CD4-positive, alpha-beta T cell treated with Interleukin-17A for 1 hour (primary cell): ENCODE measurements at places on chromosomes 4 and X.

DNA sequence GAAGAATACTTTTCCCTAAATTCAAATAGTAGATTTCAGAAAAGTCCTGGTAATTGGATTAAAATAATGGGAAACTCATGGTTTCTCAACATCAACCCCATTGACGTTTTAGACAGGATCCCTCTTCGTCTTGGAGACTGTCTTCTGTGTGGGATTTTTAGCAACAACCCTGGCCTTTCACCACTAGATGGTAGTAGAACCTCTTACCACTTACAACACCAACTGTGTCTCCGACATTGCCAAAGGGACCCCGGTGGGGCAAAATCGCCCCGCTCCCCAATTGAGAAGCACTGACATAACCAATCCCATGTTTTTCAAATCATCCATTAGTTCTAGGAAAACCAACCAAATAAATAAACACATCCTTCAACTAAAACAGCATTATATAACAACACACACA lies 16.9 kb upstream of the ANOS1 start:
- DNase-seq = peak; percentile 37

GRCh38 chr4:102341201-102341600 lies 4.1 kb downstream of the SLC39A8 start:
- no peak for DNase-seq

GRCh38 chrX:111869639-111870034 lies 6.3 kb upstream of the TRPC5OS start:
- DNase-seq = peak; percentile 9

DNA sequence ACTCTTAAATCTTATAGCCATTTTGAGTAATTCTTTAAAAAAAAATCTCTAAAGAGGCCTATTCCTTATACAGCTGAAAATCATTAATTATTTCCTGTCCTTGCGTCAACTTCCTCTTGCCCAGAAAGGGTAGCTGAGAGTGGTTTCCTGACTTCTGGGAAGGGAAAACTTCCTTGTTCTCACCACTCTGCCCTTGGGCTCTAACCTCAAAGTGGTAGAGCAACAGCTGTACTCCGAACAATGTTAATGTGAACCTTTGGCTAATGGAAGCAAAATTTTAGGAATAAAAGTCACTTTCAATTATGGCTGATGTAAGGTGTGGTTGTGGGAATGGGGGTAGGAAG lies 15.3 kb downstream of the KLHL2 start:
- DNase-seq = no peak

DNA sequence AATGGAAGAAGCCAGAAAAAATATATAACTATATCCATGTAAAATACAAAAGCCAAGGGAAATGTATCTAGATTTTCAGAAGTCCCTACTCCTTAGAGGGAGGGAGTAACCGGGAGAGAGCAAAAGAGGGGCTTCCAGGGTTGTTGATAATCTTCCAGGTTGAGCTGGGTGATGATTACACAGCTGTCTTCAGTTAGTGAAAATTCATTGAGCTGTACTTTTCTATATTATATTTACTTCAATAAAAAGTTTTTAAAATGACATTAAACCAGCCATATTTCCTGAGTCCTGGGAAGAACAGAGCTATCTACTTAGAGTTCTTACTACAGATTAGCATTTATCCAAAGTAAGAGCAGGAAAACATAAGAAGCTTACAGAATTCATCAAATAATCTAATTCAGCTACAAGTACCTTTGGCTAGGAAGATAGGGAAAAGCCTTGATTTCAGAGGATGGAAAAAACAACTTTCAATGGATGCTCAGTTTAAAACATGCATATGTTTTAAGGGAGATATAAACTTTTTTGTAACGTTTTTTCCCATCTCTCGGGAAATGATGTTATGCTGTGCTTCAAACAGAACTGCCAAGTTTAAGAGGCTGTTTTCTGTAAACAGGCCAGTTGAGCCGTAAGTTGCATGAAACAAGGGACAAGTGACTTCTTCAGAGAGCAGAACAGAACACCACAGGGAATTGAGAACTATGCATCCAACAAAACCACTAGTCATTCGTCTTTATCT lies 204.6 kb downstream of the SCFD2 start:
- DNase-seq = no peak

- no peak for DNase-seq
Observed at GRCh38 chr4:119299741-119300100, 22.2 kb downstream of the FABP2 start.

DNA sequence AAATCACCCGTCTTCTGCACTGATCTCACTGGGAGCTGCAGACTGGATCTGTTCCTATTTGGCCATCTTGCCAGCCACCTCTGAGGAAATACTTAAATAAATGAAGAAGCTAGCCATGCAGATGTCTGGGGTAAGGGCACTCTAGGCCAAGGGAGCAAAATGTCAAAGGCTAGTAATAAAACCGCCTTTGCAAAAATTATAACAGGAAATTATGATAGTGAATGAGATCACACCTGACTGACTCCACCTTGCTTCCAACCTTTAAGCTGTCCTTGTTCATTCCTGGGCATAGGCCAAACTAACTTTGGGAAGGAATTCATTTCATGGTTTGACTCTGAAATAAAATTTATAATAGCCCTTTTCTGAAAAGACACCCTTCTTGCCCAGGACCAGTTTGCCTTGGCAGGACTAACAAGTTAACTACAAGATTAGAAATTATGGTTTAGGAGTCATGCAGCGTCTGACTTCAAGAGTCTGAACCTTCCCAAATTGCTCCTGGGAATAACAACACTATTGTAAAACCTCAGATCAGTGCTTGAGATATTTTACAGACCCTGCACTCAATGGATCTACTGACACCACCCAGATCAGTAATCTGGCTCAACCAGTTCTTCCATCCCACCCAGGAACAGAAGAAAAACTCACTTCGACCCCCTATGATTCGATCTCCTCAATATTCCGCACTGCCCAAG lies 246.9 kb upstream of the HDX start:
- no peak for DNase-seq

DNA sequence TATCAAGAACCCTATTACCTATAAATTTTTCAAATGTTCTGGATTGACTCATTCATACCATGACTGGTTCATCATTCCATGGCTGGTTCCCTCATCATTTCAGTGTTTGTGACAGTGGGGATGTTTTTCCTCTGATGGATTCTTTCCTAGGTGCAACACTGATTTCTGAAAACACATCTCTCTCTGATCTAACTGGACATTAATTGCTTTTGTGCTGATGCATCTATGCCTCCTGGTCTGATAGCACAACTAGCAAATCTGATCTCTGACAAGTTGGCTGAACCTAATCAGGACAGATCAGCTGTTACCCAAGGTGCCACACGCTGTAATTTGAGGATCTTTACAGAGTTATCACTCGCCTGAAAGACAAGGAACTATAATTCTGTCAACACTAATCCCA lies 140.2 kb downstream of the LDB2 start:
- no peak for DNase-seq

DNA sequence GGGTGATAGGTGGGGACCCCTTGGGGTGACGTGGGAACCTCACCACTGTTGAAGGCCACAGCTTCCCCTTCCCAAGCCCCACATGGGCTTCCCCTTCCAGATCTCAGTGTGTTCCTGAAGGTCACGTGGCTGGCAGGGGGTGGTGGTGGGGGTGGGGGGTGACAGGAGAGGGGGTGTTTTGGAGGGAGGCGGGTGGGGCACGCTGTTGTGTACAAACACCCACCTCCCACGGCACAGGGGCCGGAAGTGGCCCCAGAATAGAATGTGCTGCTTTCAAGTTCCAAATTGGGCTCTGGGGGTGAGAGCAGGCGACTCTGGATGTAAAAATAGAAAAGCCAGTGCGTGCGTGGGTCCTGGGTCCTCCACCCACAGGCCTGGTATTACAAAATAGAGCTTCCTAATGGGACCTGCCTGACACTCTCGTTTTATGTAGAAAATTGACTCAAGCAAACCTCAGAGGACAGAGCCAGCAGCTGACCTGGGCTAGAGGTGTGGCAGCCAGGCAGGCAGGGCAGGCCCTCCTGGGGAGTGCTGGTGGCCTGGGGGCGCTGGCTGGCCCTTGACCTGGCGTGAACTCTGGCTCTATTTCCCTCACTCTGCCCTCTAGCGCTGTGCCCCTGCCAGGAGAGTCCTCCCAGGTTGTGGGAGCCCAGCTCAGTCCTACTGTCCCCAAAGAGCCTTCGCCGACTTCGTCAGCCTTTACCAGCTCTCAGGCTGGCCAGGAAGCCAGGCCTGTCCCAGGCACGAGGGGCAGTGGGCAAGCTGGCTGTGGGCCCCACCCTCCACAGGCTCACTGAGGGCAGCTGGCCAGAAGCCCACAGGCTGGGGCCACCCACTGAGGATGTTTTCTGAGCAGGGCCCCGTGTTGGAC lies 5.4 kb upstream of the SH3BP2 start:
- peak; percentile 76 for DNase-seq

DNA sequence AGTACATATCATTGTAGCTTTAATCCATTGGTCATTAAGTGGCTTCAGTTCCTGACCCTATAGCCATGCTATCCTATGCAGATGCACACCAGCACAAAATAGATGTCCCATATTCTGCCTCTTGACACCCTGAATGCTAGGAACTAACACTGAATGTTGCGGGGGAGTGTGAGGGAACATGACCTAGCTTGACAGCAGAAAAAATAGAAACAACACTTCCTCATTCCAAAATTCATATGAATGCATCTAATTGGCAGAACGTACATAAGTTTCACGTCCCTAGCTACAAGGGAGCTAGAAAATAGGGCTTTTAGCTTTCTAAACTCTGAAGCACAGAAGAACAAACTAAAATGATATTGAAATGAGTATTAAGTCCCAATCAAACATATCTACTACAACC lies 14.4 kb upstream of the DCAF8L1 start:
- DNase-seq = no peak

GRCh38 chrX:6371353-6371752 lies 142.7 kb upstream of the NLGN4X start:
- DNase-seq = no peak

DNA sequence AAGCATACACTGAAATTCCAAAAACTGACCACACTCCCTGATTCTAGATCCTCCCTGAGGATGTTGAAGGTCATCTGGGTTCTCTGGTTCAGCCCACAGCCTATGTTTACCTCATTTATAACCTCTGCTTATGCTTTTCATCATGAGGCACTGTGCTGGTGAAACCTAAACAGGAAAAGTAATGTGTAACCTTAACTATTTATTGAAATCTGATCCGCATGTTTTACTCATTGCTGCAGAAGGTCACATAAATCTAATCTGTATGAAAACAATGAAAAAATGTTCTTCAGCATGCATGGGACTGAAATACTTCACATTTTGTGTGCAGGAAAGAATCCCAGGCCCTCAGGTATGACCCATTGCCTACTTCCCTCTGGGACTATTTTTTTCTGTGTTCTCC lies 30.3 kb downstream of the UCHL1 start:
- DNase-seq = no peak

- no peak for DNase-seq
Observed at GRCh38 chr4:173556398-173557131, 26.5 kb upstream of the HAND2 start.

GRCh38 chr4:151876381-151876988 lies 115.7 kb upstream of the GATB start:
- DNase-seq = no peak

- DNase-seq = no peak
Observed at GRCh38 chrX:39582091-39582490, 515.7 kb downstream of the BCOR start.

- no peak for DNase-seq
Observed at GRCh38 chr4:2260344-2261109, 1.4 kb downstream of the MXD4 start.

DNA sequence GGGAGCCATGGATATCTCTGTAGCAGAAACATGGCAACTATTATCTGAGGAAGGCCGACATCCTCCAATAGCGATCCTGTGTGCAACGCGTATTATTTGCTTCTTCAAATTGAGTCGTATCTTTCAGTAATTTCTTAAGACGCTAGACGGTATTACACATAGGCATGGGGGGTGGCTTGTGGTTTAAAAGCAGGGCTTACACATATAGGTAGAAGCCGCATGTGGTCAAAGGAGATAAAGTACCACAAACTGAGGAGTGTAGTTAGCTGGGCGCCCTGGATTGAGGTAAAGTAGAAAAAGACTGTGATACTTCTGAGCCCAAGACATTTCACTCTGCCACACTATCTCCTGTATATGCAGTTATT lies 94.6 kb downstream of the SORBS2 start:
- no peak for DNase-seq

GRCh38 chrX:129593137-129593536 lies 53.1 kb downstream of the OCRL start:
- no peak for DNase-seq

DNA sequence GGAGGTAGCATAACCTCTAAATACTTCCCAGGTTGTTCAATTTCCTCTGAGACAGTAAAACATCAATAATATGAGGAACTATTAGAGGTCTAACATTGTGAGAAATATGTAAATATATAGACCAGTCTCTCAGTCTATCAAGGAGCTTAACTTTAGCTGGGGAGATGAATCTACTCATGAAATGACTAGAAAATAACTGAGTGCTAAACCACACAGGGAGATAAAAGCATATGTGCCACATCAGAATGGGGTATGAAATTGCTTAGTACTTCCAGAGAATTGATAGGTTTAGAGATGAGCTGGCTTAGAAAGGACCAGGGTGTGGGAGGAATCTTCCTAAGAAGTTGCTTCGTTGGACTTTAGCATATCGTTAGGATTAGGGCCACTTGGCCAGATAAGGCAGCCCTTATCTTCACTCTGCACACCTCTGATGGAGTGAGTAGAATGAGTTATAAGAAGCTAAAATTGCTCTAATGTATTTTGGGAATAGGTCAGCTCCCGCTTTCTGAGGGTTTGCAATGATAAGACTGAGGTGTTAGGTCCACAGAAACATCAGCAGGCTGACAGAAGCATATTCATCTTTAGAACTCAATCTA lies 299.2 kb downstream of the UNC5C start:
- no peak for DNase-seq

GRCh38 chr4:17773135-17773698 lies 8.2 kb downstream of the FAM184B start:
- DNase-seq = no peak

DNA sequence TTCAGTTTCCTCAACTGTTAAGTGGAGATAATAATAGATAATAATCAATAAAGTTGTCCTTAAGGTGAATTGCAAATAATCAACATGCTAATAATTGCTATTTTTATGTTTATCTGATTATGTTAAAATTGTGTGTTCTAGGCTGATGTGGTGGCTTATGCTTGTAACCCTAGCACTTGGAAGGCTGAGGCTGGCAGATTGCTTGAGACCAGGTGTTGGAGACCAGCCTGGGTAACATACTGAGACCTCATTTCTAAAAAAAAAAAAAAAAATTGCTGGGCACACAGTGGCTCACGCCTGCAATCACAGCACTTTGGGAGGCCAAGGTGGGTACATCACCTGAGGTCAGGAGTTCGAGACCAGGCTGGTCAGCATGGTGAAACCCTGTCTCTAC lies 175.2 kb downstream of the GC start:
- DNase-seq = no peak

DNA sequence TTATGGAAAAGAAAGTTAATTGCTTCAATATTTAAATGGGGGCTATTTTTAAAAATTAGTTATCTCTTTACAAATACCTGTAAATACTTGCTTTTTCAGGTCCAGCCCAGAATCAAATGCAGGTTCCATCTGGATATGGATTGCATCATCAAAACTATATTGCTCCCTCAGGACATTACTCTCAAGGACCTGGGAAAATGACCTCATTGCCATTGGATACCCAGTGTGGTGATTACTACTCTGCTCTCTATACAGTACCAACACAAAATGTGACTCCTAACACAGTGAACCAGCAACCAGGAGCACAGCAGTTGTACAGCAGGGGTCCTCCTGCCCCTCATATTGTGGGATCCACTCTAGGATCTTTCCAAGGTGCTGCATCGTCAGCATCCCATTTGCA lies 29.2 kb downstream of the SEC24B start:
- DNase-seq = no peak
